ENCODE measurements at places on chromosomes 3 and 15. TPM values are rescaled to one million over a fixed set of nuclear protein-coding genes. Genes with fewer than 3 reads are reported as not detected.

HIGD2B gene
- not detected for total RNA-seq

RHOV gene
- total RNA-seq, result not detected

PLOD2 gene
- total RNA-seq, result 21.1 TPM

ECE2 gene
- total RNA-seq, result not detected

CHST2 gene
- total RNA-seq, result 1.8 TPM

C3orf85 gene
- not detected for total RNA-seq

SLC24A5 gene
- total RNA-seq, result not detected

HRG gene
- not detected for total RNA-seq

IQGAP1 gene
- 39.2 TPM for total RNA-seq

UROC1 gene
- total RNA-seq, result not detected

DNAH12 gene
- total RNA-seq, result 0.16 TPM

IFT57 gene
- total RNA-seq, result 22.6 TPM

REC114 gene
- total RNA-seq, result 1.4 TPM

- no peak for DNase-seq
Observed at GRCh38 chr3:153242896-153243295, 80.9 kb downstream of the RAP2B start.

DNA sequence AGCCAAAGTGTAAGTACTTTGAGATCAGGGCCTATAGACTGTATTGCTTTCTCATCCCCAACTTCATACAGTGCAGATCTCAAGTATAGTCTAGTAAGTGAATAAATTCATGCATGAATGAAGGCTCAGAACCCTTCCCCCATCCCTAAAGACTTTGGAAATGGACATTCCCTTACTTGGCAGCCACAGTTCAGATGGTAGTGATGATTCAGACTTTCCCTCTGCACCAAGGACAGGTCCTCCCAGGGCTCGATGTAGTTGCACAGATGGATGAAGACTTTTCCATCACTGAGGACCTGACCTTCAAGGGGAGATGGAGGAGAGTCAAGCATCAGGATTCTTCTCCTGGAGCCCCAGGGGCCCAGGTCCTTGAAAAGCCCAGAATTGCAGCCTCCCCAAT is 4.6 kb downstream of the TIMP4 start:
- no peak for DNase-seq

DNA sequence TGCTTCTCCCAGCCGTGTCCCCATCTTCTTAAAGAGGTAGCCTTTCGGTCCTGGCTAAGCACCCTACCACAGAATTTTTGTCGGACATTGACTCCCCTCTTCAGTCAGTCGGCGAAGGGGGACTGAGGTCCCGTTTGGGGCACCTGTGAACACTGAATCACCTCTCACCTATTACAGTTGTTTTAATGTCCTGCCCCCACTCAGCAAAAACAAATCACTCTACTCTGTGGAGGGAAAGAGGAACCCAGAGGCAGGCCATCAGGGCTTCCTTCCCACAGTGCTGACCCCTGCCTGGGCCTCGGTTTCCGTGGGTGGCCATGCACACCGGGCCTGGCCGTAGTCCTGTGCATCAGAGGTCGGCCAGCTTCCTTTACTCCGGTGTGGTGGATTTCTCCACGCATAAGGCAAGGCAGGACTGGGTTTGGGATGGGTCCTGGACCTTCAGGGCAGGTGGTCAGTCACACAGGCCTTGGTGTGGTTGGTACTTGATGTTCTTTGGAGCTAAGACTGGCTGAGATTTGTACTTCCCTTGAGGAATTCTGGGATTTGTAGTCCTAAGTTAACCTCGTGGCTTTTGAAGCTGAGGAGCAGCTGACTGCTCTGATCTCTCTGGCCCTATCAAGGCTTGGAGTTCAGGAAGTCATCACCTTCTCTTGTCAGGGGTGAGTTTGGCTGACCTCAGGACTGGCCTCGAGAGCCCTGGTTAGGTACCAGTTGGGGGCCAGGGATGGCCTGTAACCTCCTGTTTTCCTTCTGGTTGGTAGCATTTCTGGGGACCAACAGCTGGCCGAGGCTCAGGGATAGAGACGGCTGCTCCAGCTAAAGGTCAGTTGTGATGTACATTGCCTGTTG is 627 bp upstream of the FAM131A start:
- no peak for DNase-seq

GRCh38 chr3:61181874-61182273 is 69.4 kb downstream of the FHIT start:
- DNase-seq, result no peak

- no peak for DNase-seq
Observed at GRCh38 chr3:188646592-188646991, 492.6 kb downstream of the LPP start.

- DNase-seq, result peak; percentile 13
Observed at GRCh38 chr3:42685891-42686820, 819 bp downstream of the KLHL40 start.

DNA sequence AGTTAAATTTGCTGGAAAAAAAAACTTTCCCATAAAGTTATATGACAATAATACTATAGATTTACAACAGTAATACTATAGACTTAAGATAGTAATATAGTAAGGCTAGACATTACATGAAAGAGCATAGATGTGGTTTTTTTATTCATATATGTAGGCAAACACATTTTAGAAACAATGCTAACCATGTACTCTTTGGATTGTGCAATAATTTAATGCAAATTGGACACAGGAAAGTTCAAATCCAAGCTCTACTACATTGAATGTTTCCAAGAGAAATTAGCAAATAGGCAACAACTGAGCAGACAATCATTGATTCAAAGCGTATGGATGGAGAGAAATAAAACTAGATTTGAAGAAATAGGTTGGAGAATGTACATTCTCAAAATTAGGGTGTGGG is 469.2 kb downstream of the CNTN3 start:
- DNase-seq, result no peak

- DNase-seq, result no peak
Observed at GRCh38 chr3:34237946-34238345, 439.5 kb downstream of the PDCD6IP start.

DNA sequence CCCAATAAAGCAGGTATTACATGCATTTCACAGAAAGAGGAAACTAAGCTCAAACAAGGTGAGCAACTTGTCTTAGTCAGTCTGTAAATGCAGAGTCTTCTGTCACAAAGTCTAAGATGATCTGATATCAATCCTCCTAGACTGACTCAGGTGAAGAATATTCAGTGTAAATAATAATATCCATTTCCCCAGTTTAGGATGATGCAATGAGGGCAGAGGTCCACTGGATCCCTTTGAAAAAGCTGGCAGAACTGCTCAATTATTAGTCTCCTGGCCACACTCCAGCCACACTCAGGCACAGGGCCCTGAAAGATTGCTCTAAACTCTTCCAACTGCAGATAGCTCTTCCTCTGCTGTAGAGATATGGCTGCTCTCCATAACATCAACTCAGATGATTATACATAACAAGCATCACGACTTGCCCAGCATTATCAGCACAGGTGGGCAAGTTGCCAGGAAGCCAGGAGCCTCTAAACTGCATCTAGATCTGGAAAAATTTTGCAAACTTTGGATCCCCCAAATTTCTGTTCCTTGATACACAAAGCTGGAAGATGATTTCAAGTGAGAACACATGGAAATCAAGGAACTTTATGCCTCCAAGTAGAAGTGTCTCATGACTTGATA is 129.8 kb upstream of the CPNE4 start:
- no peak for DNase-seq

DNA sequence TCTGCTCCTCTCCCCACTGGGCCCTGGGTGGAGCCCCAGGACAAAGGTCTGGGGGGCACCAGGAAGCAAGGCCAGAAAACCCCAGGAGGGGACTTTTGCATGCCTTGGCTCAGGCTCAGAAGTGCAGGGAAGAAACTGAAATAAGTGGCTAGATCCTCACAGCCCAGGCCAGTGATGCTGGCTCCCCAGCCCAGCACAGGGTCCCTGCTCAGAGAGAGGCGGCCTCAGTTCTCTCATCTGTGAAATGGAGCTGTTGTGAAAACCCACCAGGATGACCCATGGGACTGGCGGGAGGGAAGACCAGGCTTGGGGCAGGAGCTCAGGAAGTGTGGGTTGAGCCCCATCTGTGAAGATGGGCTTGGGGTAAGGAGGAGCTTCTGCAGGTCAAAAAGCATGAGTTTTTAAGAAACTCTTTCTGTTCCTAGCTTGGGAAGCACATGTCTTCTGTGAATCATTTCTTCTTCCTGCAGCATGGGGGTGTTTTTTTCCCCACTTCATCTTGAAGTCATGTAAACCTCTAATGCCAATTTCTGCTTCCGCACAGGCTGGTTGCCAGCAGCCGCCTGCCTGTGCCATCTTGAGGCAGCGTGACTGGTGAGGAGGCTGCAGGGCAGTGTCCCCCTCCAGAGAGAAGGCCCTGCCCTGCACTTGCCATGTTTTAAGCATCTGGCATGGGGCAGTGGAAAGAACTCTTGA is 118.6 kb downstream of the SMAD6 start:
- DNase-seq, result no peak

DNA sequence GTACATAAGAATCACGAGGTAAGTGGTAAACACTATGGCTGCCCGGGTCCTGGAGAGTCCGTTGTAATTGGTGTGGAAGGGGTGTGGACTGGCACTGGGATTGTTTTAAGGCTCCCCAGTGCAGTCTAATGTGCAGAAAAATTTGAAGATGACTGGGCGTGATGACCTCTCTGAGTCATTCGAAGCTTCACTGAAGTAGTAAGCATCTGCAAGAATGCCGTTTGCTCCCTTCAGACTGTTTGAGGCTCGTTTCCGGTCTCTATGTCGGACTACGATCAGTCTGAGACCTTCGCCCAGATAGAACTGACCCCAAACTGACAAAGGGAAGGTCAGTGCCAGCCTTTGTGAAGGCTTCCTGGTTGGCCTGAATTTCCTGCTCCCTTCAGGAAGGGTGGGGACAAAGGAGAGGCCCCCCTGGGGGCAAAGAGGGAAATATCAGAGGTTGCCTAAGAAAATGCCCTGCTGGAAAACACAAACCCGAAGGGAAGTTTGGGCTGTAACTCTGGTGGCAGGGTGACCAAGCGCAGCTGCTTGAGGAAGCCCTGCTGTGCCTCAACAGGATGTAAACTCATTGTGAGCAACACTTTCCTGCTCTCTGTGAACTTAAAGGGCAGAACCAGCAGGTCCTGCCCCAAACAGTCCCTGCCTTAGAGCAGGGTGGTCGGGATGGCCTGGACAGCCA is 34.6 kb downstream of the BTD start:
- DNase-seq, result no peak

DNA sequence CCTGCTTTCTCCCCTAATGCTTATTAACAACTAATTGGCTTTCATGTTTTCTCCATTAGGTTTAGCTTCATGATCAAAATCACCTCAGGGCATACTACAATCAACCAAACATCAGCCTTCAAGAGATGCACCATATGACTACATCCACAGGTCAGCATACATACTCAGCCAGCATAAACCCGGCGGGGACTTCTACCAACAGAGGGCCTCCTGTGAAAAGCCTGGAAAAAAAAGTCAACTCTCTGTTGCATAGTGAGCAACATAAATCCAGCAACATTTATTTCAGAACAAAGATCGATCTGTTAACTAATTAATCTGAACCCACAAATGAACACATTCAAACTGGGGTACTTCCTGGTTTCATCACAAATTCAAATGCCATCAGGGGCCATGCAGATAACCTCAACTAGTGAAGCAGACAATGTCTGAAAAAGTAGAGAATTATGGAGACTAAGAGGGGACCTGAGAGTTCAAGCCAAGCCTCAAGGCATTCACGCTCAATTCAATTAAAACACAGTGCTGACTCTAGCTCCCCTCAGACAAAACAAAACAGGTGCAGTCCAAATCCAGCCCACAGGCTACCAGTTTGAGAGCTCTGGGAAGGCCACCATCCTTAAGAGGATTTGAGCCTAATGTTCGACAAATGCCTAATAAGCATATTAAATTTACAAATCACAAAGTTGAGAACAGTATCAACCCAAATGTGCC is 124.5 kb downstream of the MAGI1 start:
- no peak for DNase-seq

DNA sequence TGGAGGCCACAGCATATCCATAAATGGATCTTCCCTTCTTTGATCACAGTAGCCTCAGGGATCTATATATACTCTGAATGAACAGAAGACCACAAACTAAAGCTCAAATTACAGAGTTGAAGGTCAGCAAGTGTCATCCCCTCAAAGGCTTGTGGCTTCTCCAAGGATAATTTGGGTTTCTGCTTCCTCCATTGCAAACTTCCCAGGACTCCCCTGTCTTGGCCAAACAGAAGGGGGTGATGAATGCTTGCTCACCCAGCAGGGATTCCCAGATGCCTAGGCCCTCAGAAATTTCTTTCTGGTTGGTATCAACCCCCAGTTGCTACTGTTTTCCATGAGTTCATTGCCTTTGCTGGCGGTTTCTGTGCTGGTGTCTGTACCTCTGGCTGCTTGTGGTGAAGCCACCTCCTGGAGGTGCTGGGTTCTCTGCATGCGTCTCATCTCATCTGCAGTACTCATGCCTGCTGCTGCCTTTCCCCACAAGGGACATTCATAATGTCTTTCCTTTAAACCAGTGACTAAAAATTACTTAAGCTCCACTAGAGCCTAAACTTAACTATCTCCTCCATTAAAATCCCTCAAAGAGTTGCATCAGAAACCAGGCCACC is 17.7 kb downstream of the ENTPD3 start:
- no peak for DNase-seq

GRCh38 chr3:57743496-57743895 is 12.6 kb upstream of the SLMAP start:
- DNase-seq, result no peak

GRCh38 chr3:188446766-188447165 is 292.8 kb downstream of the LPP start:
- no peak for DNase-seq
